ENCODE measurements at places on chromosomes 3 and 15. TPM values are rescaled to one million over a fixed set of nuclear protein-coding genes. Genes with fewer than 3 reads are reported as not detected.

C3orf49 gene
- total RNA-seq = not detected

GRCh38 chr15:85825719-85826118 lies 31.0 kb upstream of the KLHL25 start:
- no peak for DNase-seq
- H3K4me1 ChIP-seq = peaks cover 4% of the 10 kb centered on the region
- no peak overlapping the region for H3K4me3 ChIP-seq
- peaks cover 2% of the 10 kb centered on the region for H3K36me3 ChIP-seq

- no peak for DNase-seq
- no peaks in the 10 kb centered on the region for H3K27me3 ChIP-seq
- H3K36me3 ChIP-seq = no peaks in the 10 kb centered on the region
- H3K4me1 ChIP-seq = no peaks in the 10 kb centered on the region
- H3K4me3 ChIP-seq = no peak overlapping the region
Observed at GRCh38 chr3:173624086-173624485, 226.5 kb downstream of the NLGN1 start.

DNA sequence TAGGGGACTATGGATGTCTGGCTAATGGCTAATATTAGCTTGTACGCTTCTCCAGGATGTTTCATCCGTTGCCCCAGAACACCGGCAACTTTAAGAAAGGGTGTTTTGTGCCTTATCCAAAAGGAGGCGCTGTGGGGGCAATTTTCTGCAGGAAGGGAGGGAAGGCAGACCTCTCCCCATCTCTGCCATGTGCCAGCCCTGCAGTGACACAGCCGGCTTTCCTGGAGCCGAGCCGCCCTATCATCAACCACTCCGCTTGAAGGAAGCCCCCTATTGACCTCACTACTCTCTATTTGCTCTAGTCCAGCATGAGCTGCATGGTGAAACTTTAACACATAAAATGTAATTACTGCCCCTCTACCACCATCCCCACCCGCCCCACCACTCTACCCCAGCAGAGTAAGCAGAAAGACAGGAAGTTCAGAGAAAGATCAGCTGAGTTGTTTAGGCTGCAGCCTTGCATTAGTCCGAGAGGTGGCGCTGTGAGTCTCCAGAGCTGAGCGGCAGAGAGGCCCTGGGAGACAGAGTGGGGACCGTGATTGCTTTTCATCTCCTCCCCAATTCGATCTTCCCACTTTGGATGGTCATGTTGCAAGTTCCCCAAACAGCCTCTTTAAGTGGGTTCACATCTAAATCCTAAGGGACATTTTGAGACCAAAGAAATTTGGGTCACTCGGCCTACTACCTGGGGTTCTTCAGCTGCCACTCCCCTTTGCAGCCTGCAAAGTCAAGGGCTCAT lies 24.5 kb upstream of the RAD18 start:
- H3K27ac ChIP-seq = peak overlapping the region; percentile 3
- peaks cover 5% of the 10 kb centered on the region for H3K27me3 ChIP-seq
- peaks cover 2% of the 10 kb centered on the region for H3K4me1 ChIP-seq
- DNase-seq = peak; percentile 40
- no peaks in the 10 kb centered on the region for H3K36me3 ChIP-seq
- peak overlapping the region; percentile 43 for H3K4me3 ChIP-seq

MKRN2OS gene
- not detected for total RNA-seq

GRCh38 chr3:10520072-10520471 lies 14.7 kb upstream of the ATP2B2 start:
- H3K36me3 ChIP-seq = peaks cover 2% of the 10 kb centered on the region
- DNase-seq = no peak
- no peak overlapping the region for H3K27ac ChIP-seq
- peaks cover 68% of the 10 kb centered on the region for H3K27me3 ChIP-seq
- H3K4me3 ChIP-seq = no peak overlapping the region
- peaks cover 2% of the 10 kb centered on the region for H3K4me1 ChIP-seq
